Right cardiac atrium (tissue), 5 donors: ENCODE measurements at places on chromosomes 1 and 21. TPM values are rescaled to one million over a fixed set of nuclear protein-coding genes. Genes with fewer than 3 reads are reported as not detected.

- DNase-seq: no peak
Measured at GRCh38 chr1:198212675-198213074, 55.9 kb downstream of the NEK7 start.

GRCh38 chr1:202564958-202565495 is 145.2 kb downstream of the SYT2 start:
- no peak for DNase-seq

The WLS gene
- 102 TPM for total RNA-seq

- DNase-seq: no peak
Measured at GRCh38 chr1:30412241-30413110, 310.9 kb downstream of the MATN1 start.

The FCER1G gene
- total RNA-seq: 44.3 TPM

The ABCG1 gene
- 11.5 TPM for total RNA-seq

The AKR7A3 gene
- 0.22 TPM for total RNA-seq

- no peak for DNase-seq
Measured at GRCh38 chr1:201726700-201727099, 102.3 kb upstream of the IPO9 start.

DNA sequence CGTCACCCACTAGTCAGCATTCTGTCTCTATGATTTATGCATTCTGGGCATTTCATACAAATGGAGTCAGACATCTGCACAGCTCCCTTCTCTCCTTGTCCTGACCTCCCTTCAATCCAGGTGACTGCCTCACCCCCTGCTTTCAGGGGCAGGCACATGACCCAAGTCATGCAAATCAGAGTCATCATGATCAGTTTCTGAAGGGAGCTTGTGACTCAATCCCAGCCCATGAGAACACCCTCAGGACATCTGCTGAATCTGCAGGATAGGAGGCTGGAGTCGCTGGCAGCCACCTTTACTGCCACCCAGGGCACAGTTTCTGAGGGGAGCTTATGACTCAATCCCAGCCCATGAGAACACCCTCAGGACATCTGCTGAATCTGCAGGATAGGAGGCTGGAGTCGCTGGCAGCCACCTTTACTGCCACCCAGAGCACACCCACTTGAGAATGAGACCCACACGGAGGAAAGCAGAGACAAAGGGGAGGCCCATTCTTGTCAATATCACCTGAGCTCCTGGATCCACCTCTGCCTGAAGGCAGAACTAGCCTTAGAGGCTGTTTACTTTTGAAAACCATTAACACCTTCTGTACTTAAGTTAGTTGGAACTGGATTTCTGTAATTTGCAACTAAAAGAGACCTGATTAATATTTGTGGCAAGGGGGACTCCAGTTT is 62.3 kb upstream of the SLC25A33 start:
- DNase-seq: peak; percentile 2

- no peak for DNase-seq
Measured at GRCh38 chr1:112307930-112308591, 88.0 kb upstream of the CTTNBP2NL start.

DNA sequence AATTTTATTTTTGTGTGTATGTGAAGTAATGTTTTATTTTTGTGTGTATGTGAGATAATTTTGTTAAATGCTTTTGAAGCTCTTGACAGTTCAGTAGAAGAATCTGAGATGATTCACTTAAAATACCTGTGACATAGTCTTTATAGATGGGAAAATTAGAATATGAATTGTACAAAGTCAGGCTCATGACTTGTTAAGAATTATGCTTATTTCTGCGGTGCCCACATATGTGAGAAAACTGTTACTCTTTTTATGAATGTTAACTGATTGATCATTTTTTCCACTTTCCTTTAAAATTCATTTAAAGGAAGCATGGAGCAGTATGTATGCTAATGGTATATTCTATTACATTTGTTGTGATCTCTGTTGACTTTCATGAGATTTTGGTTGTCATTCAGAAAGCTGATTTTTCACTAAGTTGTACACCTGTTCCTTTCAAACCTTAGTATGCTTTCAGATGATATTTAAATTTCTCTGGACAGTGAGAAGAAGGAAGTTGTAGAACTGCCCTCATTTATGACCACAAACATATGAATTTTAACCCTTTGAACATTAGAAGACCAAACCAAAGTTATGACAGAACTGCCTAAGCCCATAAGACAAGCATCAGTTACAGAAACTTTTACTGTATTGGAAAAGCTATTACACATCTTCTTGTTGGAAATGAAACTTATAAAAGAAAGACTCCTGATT is 110.1 kb downstream of the POU2F1 start:
- DNase-seq: no peak

DNA sequence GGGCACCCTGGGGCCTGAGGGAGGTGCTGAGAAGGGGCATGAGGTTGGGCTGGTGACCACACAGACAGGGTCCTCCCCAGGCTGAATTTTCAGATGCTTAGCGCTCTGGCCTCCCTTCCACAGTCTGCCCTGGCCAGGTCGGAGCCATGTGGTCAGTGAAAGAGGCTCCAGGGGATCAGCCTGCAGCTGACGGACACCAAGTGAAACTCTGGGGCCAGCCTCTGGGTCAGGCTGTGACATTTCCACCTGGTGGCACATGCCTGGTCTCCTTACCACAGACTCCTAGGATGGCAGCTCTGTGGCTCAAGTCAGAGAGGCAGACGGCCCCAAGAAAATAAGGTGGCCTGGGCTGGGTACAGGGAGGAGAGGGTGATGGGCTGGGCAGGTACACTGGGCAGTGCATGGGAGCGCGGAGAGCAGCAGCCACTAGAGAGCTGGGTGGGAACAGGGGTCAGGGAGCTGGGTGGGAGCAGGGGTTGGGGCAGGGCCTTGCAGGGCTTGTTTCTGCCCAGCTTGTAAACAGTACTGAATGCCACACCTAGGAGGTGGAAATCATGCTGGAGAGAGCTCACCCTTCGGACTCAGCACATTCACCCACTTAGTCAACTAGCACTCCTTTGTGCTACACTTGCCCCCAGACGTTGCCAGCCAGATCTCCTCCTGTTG is 20.7 kb upstream of the ADARB1 start:
- no peak for DNase-seq

DNA sequence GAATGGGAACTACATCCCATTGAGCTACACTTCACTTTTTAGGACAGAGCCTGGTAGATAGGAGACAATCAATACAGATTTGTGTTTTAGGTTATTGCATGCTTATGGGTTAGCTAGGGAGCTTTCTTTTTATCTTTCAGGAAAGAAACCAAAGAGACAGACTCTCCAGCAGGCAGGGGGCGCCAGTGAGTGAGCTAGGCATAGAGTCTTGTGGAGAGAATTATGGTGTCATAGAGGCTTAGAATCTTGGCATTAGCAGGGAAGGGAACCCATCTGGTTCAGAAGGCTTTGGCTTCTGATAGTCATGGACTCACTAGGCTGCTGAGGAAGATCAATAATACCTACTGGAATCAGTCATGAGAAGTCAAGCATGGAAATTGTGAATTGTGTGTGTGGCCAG is at the start of gene SMCP:
SMCP (plus strand) TSS at position 281 of the 400 bp plus-strand sequence. CDS start 6,101 bp downstream, outside the sequence.
- DNase-seq: no peak

GRCh38 chr1:65764052-65764451 is 28.6 kb upstream of the PDE4B start:
- no peak for DNase-seq

DNA sequence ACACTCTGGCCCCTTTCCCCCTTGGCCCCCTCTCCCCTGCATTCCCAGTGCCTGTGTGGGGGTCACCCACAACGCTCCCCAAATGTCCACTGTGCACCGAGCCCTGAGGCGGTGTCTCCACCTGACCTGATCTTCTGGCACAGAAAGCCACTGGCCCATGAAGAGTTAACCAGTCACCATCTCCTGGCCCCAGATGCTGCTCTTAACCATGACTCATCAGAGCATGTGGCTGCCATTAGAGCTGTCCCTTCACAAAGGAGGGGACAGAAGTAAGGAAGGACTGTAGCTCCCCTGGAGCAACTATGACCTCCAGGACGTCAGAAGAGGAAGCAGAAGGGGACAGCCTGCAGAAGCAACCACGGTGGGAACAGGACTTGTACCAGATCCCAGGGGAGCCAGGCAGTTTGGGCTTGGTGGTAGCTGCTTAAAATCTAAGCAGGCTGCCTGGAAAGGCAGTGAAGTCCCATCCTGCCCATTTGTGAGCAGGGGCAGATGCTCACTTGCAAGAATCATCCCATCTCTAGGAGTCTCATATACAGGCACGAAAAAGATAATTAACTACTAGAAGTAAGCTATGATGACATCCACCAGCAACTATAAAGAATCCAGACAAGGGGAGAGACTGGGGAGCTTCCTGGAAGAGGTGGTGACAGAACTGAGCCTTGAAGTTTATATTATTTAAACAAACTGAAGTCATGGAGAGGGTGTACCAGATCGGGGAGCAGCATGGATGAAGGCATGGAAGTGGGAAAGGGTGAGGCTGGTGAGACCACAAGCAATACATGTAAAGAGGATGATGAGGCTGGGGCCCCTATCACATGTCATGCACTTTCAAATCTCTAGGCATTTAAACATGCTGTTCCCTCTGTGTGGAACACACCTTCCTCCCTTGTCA is 1.1 kb upstream of the TTC39A start:
- DNase-seq: peak; percentile 44

The ATP13A2 gene
- 14.6 TPM for total RNA-seq

The SPRR2F gene
- not detected for total RNA-seq

GRCh38 chr1:44250068-44250781 is 37.0 kb downstream of the DMAP1 start:
- peak; percentile 86 for DNase-seq

The LCE1C gene
- not detected for total RNA-seq

The B3GALT2 gene
- total RNA-seq: 73.5 TPM

The LINGO4 gene
- total RNA-seq: 0.32 TPM

GRCh38 chr21:35945089-35945671 is 115.1 kb downstream of the SETD4 start:
- no peak for DNase-seq

GRCh38 chr21:40505681-40506080 is 341.3 kb downstream of the DSCAM start:
- no peak for DNase-seq

DNA sequence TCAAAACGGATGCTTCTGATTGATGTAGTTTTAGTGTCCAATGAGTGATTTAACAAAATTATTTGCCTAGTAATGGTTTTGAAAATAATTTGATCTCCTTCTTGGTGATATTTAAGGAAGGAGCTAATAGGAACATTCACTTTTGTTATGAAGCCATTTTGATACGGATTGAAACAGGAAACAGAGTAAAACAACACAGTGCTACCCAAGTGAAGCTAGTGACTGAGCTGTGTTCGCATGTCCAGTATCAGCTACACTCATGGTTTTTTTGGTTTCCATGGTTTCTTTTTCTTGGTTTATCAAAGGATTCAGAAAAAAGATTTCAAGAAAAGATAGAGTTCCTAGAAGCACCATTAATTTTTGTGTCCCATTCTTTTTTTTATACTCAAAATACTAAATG is 40.1 kb upstream of the PLEKHO1 start:
- no peak for DNase-seq

DNA sequence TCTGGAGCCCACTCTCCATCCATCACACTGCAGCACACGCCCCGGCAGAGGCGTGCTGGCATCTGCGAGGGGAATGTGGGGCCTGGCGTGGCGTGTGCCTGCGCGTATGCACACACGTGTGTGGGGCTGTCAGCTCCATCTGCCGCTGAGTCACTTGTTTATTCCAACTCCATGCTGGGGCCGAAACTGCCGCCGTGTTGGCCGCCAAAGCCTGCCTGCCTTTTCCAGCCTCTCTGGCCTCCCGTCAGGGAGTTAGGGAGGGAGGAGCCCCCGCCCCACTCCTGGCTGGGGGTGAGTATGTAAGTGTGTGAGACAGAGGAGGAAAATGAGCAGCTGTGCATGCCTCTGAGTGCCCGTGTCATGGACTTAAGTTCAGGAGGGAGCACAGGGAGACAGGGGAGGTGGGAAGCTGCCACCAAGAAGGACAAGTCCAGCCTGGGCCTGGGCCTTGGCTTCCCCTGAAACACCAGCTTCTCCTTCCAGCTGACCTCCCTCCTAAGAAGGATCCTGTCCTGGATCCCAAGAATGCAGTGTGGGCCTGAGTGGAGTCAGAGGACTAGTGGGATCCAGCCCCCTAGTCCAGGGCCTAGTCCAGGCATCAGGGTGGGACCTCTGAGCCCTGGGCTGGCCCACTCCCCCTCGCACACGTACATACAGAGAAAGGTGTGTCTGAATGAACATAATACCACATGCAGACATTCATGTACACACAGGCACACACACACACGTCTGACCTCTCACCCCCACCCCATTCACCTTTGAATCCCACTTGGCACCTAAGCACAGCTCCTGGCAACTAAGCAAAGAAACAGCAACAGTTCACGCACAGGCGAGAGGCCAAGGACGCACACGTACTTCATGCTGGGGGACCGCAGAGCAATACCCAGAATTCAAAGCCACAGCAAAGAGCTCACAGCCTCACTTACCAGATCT is 24.7 kb downstream of the MEF2D start:
- DNase-seq: peak; percentile 88

- peak; percentile 92 for DNase-seq
Measured at GRCh38 chr1:150970808-150971582, 3.6 kb downstream of the CERS2 start.

GRCh38 chr1:180785887-180786286 is 126.8 kb upstream of the KIAA1614 start:
- no peak for DNase-seq

DNA sequence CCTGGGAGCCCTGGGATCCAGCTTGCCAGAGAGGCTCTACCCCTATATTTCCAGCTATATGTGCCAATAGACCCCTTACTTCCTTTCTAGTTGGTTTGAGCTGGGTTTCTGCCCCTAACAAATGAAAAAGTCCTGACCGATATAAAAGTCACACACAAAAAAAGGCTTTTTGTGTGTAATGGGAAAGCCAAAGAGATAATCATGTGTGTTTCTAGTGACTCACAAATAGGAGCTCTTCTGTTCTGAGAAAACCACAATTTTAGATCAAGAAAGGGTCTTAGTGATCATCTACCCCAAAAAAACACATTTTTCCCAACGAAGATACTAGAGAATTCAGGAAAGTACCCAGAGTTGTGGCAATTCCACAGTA is 23.0 kb upstream of the PLEKHA6 start:
- DNase-seq: no peak

DNA sequence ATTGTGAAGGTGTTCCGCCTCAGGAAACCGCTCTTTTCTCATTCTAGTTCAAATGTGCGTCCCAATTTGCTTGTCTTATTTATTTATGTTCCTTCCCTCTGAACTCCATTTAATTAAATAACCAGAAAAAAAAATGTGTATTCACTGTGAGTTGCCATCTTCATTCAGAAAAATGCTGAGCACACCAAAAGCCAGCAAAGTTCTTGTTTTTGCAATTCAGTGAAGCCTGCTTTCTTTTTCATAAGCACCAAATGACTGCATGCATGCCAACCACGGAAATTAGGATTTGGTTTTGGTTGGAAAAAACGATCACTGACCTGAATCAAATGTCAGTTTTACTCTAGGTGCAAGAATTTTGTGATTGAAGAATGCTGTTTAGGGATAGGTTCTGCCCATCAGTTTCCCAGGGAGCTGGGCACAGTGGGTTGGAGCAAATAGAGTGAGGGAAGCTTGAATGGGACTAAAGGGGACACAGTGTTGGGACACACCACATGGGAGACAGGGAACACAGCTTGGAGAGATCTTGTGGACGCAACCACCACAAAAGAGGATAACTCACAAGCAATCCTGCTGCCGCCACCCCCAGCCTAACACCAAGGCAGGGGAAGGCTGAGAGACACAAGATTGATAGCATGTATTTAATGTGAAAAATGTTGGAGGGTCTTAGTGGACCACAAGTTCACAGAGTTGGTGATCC is 183.4 kb upstream of the GALNT2 start:
- no peak for DNase-seq

GRCh38 chr1:194174528-194174927 is 988.1 kb upstream of the B3GALT2 start:
- DNase-seq: no peak

The KCNA2 gene
- total RNA-seq: 0.82 TPM

The APCS gene
- total RNA-seq: not detected

- DNase-seq: peak; percentile 62
Measured at GRCh38 chr21:42724226-42724920, 71.0 kb downstream of the PDE9A start.
